GM04503 (cell line): ENCODE measurements at places on chromosomes 7 and 10.

GRCh38 chr10:116278846-116279245 lies 5.8 kb upstream of the GFRA1 start:
- DNase-seq, result peak; percentile 68

- DNase-seq, result no peak
Measured at GRCh38 chr10:102335184-102335583, 60.3 kb upstream of the NFKB2 start.

- no peak for DNase-seq
Measured at GRCh38 chr7:151843181-151843580, 33.7 kb downstream of the PRKAG2 start.

DNA sequence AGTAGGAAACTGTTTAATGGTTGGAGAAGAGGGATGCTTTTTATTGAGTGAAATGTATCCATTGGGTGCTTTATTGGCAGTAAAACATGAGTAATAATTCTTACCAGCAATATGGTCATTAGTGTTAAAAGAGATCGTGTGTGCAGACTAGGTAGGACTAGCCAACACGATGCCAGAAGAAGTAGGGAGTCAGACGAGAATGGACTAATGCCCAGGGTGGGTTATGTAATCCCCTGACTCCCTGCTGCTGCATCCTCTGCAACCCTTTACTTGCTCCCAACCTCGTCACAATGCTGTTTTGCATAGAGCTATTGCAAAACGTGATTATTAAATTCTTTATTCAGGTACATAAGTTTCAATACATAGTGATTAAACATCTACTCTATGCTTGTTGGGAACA lies 1213.7 kb downstream of the GATA3 start:
- no peak for DNase-seq

- no peak for DNase-seq
Measured at GRCh38 chr7:18489624-18490023, 5.9 kb upstream of the HDAC9 start.

GRCh38 chr7:32583791-32584190 lies 88.5 kb downstream of the AVL9 start:
- DNase-seq, result peak; percentile 89

- no peak for DNase-seq
Measured at GRCh38 chr10:78109210-78109609, 75.5 kb downstream of the RPS24 start.

GRCh38 chr7:26013551-26014083 lies 138.4 kb upstream of the NFE2L3 start:
- DNase-seq, result no peak

GRCh38 chr7:148173369-148173768 lies 417.2 kb upstream of the C7orf33 start:
- DNase-seq, result no peak

GRCh38 chr7:30246392-30246791 lies 38.0 kb upstream of the ZNRF2 start:
- no peak for DNase-seq

GRCh38 chr10:103145046-103145445 lies 48.0 kb downstream of the NT5C2 start:
- DNase-seq, result no peak

DNA sequence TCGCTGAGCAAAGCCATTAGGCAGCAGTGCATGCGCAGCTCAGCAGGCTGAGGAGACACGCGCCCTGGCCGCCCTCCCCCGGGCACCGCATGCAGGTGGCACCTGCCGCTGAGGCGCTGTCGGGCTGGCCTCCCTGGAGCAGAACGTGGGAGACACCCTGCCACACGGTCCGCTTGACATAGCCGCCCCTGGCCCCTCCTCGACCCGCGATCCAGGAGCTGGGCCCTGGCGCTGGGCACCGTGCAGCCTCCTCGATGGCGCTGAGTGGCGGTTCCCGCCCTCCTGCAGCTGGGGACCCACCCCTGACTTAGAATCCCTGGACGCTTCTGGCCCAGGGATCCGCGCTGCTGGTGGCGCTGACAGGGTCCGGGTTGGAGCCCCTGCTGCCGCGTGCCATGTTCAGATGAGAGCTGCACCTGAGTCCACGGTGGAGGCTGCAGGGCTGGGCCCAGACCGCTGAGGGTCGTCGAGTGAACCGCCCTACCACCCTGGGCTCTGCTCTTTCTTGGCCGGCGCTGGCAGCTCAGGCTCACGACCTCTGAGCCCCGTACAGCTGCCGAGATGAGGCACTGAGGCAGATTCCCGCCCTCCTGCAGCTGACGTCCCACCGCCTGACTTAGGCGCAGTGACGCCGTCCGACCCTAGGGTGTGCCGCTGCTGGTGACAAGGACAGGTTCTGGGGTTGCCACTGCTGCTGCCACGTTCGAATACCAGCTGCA lies 116.8 kb downstream of the OR13A1 start:
- DNase-seq, result no peak

GRCh38 chr10:4902571-4903011 lies 60.6 kb upstream of the AKR1C1 start:
- DNase-seq, result no peak

GRCh38 chr10:72746426-72747363 lies 54.8 kb downstream of the MCU start:
- DNase-seq, result no peak

DNA sequence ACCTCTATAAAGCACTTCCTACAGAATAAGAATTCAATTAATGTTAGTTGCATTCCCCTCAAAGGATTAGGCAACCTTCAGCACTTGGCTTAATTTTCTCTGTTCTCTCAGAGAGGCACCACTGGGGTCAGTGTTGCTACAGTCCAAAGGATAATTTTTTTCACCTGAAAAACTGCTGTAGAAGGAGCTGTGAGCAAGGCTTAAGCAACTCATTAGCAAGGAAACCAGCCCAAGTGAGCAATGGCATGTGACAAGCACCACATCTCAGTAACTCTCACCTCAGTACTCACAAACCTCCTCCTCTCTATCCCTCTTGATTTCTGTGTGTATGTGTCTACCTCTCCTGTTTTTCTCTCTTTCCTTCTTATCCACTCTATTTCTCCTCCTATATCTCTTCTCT lies 55.9 kb downstream of the DGKI start:
- no peak for DNase-seq

DNA sequence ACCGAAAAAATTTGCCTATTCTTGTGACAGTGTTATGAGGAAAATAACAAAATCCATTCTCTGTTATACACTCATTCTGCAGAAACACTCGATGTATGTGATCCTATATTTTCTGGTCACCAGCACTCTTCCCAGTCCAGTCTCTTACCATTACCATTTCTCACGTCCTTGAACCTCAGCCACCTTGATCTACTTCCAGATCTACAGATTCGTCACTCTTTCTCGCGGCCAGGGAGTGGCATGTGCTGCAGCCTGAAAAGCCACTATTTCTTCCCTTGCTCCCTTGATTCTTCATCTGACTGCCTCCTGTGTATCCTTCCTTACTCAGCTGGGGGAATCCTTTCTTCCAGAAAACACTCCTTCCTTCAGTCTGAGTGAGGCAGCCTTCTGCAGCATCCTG lies 14.1 kb upstream of the TAF3 start:
- DNase-seq, result no peak

DNA sequence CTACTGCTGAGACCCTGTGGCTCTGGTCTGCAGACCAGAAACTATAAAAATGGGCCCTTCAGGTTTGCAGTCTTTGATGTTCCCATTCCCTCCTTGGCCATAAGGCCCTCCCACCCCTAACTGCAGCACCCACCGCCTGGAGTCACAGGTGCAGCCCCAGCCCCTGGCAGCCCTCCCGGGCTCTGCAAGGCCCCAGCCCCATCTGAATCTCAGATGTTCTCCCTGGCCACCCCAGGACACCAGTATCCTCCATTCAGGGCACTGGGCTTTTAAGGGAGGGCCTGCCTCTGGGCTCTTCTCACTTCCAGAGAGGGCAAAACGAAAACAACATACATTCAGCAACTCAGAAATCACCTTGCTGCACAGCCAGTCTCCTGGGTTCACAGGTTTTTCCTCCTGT lies 107.7 kb upstream of the RET start:
- DNase-seq, result no peak

GRCh38 chr7:19701471-19701870 lies 7.4 kb downstream of the POLR1F start:
- DNase-seq, result no peak

DNA sequence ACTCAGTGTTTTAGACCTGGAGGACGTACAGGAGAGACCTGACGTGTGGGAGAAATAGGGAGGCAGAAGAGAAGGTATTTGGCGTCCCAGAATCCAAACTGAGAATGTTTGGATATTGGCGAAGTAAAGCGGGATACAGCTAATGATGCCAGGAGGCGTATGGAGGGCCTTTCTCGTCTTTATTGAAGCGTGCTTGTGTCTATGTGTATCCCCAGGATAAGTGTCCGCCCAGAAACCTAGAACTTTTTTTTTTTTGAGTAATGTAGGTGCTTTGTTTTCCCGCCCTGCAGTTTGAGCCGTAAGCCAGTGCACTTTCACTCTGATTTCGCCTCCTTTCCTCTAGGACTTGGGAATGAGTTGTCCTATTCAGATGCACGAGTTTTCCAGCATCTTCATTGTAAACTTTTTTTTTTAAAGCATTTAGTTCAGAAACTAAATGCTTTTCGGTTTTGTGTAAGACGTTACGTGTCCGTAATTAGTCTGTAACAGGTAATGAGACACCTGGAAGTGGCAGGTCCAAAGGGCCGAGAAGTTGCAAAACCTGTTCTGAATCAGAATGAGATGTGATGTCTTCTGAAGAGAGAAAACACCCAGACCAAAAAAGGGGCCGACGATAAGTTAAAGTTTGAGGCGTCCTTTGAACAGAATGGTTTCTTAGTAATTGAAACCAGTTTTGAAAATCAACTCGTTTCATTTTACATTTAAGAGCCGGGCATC lies 746 bp downstream of the ARL5B start:
- no peak for DNase-seq

GRCh38 chr10:129790715-129791446 lies 173.2 kb downstream of the EBF3 start:
- no peak for DNase-seq

DNA sequence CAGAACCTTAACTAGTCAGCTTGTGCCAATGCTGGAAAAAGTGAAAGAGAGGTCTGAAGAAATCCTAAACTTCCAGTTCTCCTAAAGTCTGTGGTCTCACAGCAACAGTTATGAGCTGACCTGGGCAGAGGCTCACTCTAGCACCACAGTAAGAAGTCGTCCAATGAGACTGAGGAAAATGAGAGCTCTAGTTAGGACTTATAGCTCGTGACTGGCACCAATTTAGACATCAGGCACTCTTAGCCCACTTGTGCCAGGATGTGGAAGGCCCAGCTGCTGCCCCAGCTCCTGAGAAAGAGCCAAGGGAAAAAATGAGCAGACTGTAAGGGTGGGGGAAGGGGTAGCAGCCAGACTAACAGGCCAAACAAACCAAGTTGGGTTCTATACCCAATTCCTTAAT lies 7.6 kb downstream of the MMS19 start:
- no peak for DNase-seq

- no peak for DNase-seq
Measured at GRCh38 chr7:28067171-28067570, 113.4 kb downstream of the JAZF1 start.

DNA sequence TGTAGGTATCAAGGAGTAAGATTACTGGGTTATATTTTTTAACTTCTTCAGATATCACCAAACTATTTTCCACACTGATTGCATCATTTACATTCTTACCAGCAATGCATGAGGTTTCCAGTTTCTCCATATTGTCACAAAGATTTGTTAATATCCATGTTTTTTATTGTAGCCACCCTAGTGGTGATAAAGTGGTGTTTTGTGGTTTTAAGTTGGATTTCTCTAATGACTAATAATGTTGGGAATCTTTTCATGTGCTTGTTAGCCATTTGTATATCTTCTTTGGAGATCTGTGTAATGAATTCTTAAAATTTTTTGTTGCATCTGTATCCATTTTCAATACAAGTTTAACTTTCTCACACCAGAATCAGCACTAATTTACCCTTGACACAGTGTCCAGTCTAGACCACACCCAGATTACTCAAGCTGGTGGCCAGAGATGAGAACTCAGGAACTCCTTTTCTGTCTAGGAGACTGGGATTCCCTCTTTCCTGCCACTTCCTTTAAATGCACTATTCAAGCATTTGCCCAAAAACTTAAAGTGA lies 67.0 kb upstream of the PLXDC2 start:
- peak; percentile 1 for DNase-seq

DNA sequence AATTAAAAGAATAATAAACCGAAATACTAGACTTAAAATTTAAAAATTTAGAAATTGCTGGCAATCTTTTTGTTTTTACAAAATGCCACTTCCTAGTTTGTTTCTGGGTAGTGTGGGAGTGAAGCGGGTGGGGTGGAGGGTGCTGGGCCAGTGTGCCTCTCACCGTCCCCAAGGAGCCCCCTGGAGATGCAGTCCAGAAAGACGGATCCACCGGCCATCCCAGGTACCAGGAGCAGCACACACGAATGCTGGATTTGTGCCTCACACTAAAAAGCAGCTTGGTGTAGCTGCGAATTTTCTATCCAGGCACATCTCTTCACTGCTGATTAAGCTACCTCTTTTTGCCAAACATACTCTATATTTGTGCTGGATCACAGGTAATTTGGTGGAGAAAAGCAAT lies 618.1 kb downstream of the DNAJB6 start:
- no peak for DNase-seq

DNA sequence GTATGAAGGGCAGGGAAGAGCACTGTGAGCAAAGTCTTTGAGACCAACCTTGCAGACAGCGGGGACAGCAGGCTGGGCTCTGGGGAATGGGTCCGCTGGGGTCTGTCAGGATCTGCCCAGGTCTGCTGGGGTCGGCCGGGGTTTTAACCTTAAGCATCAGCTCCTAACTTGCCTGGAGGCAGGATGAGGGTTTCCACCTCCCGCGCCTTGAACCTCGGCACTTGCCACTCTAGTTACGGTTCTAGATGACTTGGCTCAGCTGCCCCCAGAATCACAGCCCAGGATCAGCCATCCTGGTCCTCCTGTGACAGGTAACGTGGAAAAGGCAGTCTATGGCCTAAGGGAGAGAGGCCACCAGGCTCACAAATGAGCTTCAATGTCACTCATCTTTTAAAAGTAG lies 50.4 kb upstream of the CACUL1 start:
- no peak for DNase-seq

DNA sequence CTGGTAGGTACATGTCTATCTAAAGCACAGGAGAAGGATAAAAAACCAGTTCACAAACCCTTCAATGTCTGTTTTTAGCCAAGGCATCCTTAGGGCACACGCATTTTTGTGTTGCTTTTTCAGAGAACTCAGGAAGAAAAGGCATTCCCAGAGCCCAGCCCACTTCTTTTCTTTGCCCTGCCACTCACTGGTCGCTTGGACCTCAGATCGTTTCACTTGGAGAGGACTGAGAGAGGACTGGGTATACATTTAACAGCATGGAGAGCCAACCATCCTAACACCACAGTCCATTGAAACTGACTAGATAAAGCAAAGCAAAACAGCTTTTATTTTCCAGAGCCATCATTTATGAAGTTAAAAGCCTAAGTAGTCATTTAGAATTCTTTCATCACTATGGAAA lies 194.2 kb downstream of the CAMK1D start:
- no peak for DNase-seq

- DNase-seq, result no peak
Measured at GRCh38 chr7:68663392-68663791, 934.9 kb upstream of the AUTS2 start.

- no peak for DNase-seq
Measured at GRCh38 chr10:118337356-118337755, 4.8 kb downstream of the FAM204A start.

GRCh38 chr10:103564776-103565520 lies 71.4 kb downstream of the NEURL1 start:
- DNase-seq, result no peak

- no peak for DNase-seq
Measured at GRCh38 chr10:120105492-120105891, 213.0 kb downstream of the SEC23IP start.
